ENCODE measurements at places on chromosomes 6 and 20.

DNA sequence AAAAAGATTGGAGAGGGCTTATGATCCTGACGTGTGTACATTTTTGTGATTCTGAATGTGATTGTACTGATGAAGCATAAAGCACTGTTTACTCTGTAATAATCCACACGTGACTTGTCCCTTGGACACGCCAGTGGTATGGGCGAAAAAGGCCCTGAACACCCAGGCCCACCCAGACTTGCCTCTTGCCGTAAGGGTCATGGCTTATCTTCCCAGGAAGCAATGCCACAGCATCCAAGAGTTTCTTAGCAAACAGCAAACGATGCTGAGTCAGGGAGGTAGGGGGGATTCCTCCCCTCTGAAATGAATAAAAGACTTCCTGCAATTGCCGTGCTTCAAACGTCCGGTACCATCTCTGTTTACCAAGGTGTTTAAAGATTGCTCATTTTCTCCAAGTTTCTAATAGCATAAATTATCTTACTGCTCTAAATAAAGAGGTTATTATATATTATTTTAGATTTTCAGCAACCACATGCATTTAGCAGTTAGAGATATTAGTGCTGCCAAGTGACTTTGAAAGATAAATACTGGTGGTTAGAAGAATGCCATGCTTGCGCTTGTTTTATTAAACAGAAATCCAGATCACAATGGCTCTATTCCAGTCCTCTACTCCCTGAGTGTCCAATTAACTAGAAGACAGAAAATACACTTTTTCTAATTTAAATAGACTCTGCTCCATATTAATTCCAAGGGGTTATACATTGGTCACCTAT, 212.8 kb upstream of the CST7 start:
- no peak for DNase-seq

DNA sequence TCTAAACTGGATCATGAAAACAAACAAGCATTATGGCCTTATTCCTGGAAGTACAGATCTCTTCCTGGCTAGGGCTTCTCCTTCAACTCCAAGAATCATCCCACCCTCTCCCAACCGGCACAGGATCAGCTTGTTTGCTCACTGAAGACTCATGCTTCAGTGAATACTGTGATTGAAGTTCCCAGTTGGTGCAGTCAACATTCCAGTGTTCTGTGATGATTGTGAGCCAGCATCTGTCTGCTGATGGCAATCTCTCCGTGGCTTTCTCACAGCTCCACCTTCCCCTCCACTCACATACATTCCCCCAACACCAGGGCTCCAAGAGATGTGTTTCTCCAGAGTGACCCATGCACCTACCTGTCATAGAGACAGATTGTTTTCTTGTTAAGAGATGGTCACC, 421.3 kb upstream of the BTBD3 start:
- no peak for DNase-seq

DNA sequence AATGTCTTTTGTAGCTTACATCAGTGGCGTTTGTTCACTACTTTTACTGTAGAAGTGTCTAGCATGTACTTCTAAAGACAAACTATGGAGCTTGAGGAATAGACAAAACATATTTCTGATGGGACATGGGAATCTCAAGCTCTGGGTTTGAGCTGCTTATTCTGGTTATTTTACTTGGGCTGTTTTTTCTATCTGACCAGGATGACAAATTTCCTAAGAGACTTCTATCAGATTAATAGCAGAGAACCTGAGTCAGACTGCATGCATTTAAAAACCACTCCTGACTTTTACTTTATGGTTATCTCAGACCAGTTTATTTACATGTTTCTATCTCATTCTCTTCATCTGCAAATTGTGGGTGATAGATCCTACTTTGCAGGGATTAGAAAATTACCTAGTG, 1282.3 kb upstream of the GJE1 start:
- DNase-seq, result no peak

DNA sequence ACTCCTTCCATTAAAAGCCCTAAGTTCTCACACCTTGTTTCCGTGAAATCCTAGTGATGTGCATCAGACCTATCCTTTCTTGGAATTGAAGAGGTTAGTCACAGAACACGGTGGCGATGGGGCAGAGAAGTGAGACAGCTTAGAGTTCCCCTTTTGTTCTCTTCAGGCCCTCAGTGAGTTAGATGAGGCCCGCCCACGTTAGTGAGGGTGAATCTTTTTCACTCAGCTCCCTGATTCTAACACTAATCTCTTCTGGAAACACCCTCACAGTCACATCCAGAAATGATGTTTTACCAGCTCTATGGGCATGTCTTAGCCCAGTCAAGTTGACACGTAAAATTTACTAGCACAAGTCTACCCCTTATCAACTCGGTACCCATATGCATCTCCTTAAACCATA, 172.7 kb upstream of the NOX3 start:
- no peak for DNase-seq

DNA sequence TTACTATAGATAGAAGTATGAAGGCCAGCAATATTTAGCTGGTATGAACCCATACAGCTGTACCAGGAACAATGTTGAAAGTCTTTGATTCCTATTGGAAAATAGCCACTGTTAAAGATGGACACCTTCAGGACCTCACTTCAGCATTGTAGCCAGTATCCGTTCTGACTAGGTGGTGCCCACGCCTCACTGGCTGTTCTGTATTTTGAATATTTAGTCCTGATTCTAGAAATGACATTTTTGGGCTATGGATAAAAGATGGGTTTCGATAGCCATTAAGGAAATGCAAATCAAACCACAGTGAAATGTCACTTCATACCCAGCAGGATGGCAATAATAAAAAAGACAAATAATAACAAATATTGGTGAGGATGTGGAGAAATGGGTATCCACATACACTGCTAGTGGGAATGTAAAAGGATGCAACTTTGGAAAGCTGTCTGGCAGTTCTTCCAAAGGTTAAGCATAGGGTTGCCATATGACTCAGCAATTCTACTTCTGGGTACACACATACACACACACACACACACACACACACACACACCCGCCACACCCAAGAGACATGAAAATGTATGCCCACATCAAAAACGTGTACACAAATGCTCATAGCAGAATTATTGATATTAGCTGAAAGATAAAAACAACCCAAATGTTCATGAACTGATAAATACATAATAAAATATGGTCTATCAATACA, 56.8 kb downstream of the UTRN start:
- DNase-seq, result no peak

GRCh38 chr6:61586934-61587537, 699.0 kb downstream of the KHDRBS2 start:
- DNase-seq, result no peak

- DNase-seq, result no peak
These were observed 22.0 kb downstream of the ACSS1 start for GRCh38 chr20:25035921-25036320.

DNA sequence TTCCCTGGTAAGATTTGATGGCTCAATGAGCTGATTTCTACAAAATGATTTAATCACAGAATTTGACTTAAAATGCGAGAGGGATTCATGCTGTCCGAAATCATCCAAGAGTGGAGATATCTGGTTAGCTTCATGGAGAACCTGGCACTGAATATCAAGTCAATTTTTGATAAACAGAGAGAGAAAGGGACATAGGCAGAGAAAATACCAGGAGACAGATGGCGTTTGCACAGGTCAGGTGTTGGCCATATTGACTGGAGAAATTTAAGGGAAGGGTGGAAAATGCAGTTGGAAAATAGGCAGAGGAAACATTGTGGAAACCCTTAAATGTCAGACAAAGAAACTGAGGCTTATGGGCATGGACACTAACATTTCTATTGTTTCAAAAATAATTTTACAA, 47.0 kb downstream of the BCAS1 start:
- no peak for DNase-seq

DNA sequence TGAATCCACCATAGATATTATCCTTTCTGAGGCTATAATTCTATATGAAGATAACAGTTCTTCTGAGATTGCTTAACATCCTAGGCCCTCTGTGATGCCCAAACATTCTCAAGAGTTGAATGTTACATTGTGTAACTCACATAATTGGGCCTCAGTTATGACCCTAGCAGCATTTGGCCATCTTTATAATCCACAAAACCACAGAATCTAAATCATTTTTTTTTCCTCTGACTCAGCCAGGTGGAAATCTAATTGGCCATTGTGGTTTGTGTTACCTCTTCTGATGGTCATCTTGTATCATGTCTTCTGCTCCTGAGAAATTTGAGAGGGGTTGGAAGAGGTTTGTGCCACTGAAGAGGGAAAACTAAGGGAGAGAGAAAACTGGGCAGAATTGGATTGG, 99.5 kb downstream of the LINC00237 start:
- DNase-seq, result no peak

- DNase-seq, result no peak
These were observed 606.0 kb upstream of the HTR1E start for GRCh38 chr6:86331265-86331840.

GRCh38 chr20:46056970-46057855, 28.2 kb downstream of the SLC12A5 start:
- no peak for DNase-seq

DNA sequence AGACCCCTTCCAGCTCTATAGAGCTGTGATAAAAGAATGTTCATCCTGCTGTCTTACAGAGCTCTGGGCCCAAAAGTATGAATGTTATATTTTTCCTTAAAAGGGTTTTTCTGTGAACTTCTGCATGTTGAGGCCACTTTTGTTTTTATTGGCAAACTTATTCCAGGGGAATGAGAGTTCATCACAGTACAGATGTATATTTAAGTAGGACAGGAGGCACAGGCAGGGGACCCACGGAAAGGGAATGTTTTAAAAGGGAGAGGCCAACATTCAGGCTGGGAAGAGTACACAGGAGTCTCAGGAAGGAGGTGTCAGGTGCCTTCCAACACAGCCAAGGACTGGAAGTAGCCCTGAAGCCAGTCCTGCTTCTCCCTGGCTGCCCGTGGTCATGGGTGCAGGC, 148.4 kb downstream of the EYA2 start:
- DNase-seq, result no peak

- DNase-seq, result no peak
These were observed 532 bp upstream of the NKAIN4 start for GRCh38 chr20:63254606-63255384.

DNA sequence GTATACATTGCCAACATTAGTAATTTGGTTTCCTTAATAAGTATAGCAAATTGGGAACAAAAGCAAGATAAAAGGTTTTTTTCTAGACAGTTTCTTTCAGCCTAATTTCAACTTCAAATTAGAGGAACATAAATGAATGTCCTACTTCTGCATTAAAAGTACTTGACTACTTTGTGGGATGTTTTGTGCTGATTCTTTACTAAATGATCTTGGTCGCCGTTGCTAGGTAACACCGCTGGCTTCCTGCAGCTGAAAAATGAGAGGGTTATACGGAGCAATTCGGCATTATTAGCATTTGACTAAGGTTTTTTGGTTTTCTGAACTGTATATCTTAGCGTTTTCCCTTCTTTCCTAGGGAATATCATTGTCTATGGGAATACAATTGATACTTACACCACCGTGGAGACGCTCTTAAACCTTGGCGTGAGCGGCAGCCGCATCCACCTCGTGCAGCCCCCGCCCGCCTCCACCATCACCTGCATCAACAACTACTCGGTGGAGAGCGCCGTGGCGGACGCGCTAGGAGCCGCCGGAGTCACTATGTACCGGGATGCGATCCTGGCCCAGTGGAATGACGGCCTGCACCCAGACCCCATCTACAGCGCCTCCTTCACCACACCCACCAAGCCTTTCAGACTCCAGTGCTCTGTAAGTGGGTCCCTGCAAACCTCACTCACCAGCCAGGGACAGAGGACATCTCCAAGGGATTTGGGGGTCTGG, 90.9 kb upstream of the INSM1 start:
- DNase-seq, result no peak

DNA sequence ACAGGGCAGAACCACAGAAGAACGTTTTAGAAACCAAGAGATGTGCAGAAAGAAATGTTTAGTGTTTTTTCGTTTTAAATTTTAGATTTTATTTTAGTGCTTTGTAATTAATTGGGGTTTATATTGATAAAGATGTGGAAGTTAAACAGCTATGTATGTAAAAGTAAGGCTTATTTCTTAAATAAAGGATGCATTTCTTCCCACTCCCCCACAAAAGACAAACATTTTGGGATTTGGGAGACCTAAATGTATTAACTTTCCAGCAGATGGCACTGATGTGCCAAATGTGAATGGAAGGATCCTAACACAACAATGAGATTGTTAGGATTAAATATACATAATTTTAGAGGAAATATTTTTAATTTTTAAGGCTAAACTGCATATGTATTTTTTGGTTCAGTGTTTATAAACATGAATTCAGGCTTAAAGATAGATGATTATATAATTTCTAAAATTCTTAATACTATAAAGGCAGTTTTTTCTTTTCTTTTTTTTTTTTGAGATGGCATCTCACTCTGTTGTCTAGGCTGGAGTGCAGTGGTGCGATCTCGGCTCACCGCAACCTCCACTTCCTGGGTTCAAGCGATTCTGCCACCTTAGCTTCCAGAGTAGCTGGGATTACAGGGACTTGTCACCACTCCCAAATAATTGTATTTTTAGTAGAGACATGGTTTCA, 12.0 kb downstream of the PFDN4 start:
- no peak for DNase-seq

GRCh38 chr6:112725541-112726085, 378.5 kb downstream of the RFPL4B start:
- no peak for DNase-seq

GRCh38 chr6:32662099-32662498, 4.4 kb downstream of the HLA-DQB1 start:
- DNase-seq, result no peak

DNA sequence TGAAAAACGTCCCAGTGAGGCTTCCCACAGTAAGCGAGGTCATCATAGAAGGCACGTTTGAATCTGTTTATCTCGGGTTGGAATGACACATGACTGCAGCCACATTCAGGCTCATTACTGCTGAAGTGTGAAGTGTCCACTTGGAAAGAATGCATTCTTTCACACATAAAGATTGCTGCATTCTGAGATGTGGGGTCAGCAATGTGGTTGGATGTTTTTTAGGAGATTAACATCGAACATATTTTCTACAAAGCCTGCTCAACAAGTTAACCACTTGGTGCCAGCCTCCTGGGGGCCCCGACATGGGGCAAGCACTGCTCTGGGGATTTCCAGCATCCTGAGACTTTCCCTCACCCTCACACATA, 79.9 kb downstream of the BMP6 start:
- no peak for DNase-seq

DNA sequence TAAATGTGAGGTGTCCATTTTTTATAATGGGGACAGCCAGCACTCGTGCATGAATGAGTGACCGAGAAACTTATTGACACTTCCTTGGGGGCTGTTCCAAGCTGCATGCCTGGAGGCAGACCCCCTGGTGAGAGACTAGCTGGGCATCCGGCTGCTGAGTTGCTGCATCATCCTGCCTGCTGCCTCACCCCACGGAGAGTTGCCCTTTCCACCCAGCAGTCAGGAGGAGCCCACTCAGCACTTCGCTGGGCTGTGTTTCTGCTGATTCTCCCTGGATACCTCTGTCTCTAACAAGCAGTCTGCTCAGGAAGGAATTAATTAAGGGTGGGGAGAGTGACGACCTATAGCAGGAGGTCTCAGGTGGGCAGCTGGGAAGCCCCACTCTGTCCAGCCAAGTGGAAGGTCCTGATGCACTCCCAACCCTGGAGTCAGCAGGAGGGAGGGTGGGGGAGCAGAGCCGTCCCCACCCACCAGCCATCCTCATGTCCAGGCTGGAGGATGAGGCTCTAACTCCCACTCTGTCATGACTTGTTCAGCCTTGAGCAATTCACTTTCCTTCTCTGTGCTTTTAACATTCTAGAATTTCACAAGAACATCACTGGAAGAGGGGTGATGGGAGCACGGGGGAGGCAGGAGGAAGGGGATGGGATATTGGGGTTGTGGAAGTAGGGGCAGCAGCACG, 177.3 kb downstream of the LRFN2 start:
- no peak for DNase-seq

Measured in GM12892 (cell line).